ENCODE measurements at places on chromosomes 6 and 20. TPM values are rescaled to one million over a fixed set of nuclear protein-coding genes. Genes with fewer than 3 reads are reported as not detected.

- no peak overlapping the region for H3K27ac ChIP-seq
- DNase-seq = peak; percentile 30
- peaks cover 9% of the 10 kb centered on the region for H3K27me3 ChIP-seq
- peaks cover 30% of the 10 kb centered on the region for H3K4me1 ChIP-seq
- no peak overlapping the region for H3K4me3 ChIP-seq
Measured at GRCh38 chr20:46347841-46348803, 39.8 kb upstream of the CDH22 start.

DNA sequence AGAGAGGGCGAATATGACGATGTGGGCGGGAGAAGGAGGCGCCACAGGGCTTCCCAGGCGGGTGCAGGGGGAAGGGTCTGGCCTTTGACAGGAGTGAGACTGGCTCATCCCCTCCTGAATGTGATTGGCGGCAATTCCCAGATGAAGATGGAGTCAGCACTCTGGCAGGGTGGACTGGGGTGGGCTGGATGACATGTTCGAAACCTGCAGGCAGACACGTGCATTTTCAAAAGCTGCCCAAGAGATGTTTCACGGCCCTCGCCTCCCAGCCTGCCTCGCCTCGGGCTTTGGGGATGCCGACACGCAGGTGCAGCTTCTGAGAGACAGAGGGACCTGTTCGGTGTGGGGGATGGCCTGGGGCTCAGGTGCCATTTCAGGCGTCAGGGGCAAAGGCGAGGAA lies 66.8 kb upstream of the AFDN start:
- no peak overlapping the region for H3K4me3 ChIP-seq
- H3K27ac ChIP-seq = no peak overlapping the region
- H3K4me1 ChIP-seq = no peaks in the 10 kb centered on the region
- no peak for DNase-seq

GRCh38 chr6:88599571-88599970 lies 363.8 kb downstream of the RNGTT start:
- DNase-seq = no peak
- no peaks in the 10 kb centered on the region for H3K4me1 ChIP-seq
- no peaks in the 10 kb centered on the region for H3K27me3 ChIP-seq
- H3K4me3 ChIP-seq = no peak overlapping the region
- no peaks in the 10 kb centered on the region for H3K36me3 ChIP-seq

DNA sequence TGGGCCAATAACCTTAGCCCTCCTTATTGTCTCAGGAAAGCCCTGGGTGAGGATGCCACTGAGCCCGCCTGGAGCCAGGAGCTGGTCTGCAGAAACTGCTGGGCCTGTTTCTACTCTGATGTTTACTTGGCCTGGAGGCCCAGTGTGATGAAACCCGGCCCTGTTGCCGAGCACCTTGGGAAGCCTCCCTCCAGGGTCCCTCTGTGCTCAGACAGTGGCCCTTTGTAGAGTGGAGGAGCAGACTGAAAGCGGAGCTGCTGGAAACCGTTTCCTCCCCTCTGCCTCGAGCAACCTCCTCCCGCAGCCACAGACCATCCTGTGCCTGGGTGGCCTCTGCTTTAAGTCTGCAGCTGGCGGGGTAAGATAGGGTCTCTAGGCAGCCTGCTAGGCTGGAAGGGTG lies 84.1 kb upstream of the EPB41L1 start:
- no peaks in the 10 kb centered on the region for H3K27me3 ChIP-seq

- no peaks in the 10 kb centered on the region for H3K4me1 ChIP-seq
- DNase-seq = no peak
- no peaks in the 10 kb centered on the region for H3K36me3 ChIP-seq
Measured at GRCh38 chr6:15872241-15873103, 209.6 kb upstream of the DTNBP1 start.

DNA sequence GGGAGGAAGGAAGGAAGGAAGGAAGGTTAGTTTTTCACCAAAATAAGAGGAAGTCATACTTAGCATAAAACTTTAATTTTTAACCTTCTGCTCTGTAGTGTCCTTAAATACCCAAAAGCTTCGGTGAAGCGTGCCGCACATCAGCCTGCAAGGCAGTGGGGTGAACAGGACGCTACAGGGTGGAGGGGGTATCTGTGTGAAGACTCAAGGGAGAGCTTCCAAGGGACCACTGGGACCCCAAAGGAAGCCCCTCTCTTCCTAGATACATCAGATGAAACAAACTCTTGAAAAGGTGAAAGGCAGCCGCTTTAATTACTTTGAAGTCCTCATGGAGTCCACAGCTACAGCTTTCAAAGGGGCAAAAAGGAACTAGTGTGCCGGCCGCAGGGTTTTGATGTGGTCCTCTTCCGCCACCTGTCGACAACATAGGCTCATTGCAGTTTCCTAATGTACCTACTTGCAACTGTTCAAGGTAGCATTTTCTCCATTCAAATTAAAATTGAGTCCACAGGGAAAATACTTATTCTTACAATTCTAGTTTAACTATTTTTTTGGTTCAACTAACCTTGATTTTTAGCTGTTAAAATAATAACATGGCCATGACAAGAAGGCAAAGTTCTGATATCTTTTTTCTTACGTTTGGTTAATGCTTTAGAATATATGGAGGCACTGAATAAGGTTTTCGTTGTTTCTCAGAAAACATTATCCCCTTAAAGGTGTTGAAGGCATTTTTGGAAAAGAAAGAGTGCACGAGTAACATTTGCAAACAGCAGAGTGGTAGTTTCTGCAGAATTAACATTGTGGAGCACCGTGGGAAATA lies 135.0 kb upstream of the RIPOR2 start:
- H3K4me3 ChIP-seq = no peak overlapping the region
- no peak overlapping the region for H3K27ac ChIP-seq
- H3K36me3 ChIP-seq = no peaks in the 10 kb centered on the region
- H3K27me3 ChIP-seq = no peaks in the 10 kb centered on the region
- no peaks in the 10 kb centered on the region for H3K4me1 ChIP-seq

ZC2HC1B gene
- total RNA-seq = not detected

Measured in A673 (cell line).